Activated CD8-positive, alpha-beta T cell treated with anti-CD3 and anti-CD28 coated beads for 36 hours (primary cell): ENCODE measurements at places on chromosomes 13 and 19. TPM values are rescaled to one million over a fixed set of nuclear protein-coding genes. Genes with fewer than 3 reads are reported as not detected.

The MRPL57 gene
- 25.5 TPM for total RNA-seq

The ZNF626 gene
- 11.1 TPM for total RNA-seq

The PRTN3 gene
- not detected for total RNA-seq

GRCh38 chr19:12973236-12973635 lies 3.9 kb downstream of the DAND5 start:
- no peak for DNase-seq

GRCh38 chr13:46577696-46578589 lies 25.0 kb downstream of the LRCH1 start:
- no peak for DNase-seq
